Lung microvascular endothelial cell (primary cell): ENCODE measurements at places on chromosomes 5 and 9. TPM values are rescaled to one million over a fixed set of nuclear protein-coding genes. Genes with fewer than 3 reads are reported as not detected.

The PIP5K1B gene
- under 0.01 TPM in 1 of 2 replicates, not detected in the other for total RNA-seq

The HMMR gene
- total RNA-seq: 3.2 and 14.6 TPM in 2 replicates

The CDHR2 gene
- total RNA-seq: under 0.01 TPM in 1 of 2 replicates, not detected in the other

The ENTREP1 gene
- total RNA-seq: 3.3 and 11.1 TPM in 2 replicates

The CCL21 gene
- 0.44 and 1.4 TPM in 2 replicates for total RNA-seq

The NKD2 gene
- total RNA-seq: 0.22 and 0.79 TPM in 2 replicates

The STPG3 gene
- total RNA-seq: not detected in 2 replicates

The ERP44 gene
- 5.7 and 7.7 TPM in 2 replicates for total RNA-seq

The ADAMTS13 gene
- 0.44 and 0.60 TPM in 2 replicates for total RNA-seq

The SEC24A gene
- 10.9 and 15.1 TPM in 2 replicates for total RNA-seq

The SPATA31A3 gene
- not detected in 2 replicates for total RNA-seq

The STOML2 gene
- total RNA-seq: 153 and 167 TPM in 2 replicates

The TAS2R1 gene
- not detected in 2 replicates for total RNA-seq

- DNase-seq: no peak
These were observed 327.4 kb downstream of the SH3GL2 start for GRCh38 chr9:17906176-17906840.

DNA sequence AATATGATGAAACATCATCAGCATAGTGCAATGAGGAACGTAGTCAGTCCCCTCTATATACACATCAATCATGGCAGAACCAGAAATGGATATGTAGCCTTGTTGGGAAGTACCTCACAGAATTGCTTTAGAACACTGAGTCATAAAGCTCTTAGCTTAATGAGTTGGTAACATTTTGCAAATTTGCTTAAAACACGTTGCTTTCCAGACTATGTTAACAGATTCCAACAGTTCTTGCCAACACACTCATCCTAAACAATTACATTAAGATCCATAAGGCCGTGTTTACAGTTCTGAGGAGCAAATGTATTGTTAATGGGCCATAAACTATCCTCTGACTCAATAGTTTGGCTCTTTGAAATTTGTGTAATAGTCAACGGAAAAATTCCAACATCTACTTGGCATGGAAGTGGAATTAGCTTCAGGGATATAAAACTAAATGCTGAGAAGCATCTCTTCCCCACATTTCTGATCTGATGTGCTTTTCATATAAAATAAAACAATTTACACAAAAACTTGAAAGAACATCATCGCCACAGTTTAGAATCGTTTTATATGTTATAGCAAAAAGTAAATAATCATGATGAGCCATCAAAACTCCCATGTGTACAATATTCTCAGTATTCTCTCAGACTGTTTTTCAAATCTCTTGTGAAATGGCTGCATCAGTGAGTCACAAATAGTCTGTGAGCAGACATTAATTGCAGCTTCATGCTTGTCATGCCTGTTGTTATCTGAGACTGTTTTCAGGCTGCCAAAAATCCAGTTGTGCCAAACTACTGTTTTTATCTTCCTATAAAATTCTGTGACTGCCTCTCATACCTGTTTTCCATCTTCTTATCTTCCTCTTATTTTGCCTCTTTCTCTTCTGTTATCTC is 291.9 kb downstream of the COX7C start:
- no peak for DNase-seq

DNA sequence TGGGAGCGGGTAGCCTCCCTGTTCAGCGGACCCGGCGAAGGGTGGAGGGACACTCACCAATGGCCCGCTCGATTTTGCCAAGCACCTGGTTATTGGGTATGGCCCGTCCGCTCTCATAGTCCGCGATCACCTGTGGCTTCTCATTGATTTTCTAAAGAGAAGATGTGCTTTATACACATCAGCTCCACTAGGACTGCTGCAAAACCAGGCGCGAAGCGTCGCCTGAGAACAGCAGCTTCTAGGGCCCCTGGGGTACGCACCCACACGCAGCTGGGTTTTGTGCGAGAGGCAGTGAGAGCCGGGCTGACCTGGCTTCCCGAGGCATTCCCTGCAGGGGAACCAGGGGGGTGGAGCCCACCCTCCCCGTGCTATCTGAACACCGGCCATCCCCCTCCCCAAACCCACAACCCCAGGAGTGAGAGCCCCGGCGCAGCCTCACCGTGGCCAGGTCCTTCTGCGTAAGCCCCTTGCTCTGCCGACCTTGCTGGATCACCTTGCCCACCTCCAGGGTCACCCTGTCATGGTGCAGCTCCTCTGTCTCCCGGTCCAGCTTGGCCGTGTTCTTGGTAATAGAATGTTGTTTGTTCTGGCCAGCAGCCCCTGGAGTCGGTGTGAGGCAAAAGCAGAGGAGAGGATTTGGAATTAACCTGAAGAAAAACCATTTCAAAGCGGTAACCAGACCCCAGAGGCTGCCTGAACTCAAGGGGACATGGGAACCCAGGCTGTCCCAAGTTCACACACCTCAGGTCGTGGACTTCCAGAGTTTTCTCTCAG is 3.1 kb downstream of the EDF1 start:
- no peak for DNase-seq

DNA sequence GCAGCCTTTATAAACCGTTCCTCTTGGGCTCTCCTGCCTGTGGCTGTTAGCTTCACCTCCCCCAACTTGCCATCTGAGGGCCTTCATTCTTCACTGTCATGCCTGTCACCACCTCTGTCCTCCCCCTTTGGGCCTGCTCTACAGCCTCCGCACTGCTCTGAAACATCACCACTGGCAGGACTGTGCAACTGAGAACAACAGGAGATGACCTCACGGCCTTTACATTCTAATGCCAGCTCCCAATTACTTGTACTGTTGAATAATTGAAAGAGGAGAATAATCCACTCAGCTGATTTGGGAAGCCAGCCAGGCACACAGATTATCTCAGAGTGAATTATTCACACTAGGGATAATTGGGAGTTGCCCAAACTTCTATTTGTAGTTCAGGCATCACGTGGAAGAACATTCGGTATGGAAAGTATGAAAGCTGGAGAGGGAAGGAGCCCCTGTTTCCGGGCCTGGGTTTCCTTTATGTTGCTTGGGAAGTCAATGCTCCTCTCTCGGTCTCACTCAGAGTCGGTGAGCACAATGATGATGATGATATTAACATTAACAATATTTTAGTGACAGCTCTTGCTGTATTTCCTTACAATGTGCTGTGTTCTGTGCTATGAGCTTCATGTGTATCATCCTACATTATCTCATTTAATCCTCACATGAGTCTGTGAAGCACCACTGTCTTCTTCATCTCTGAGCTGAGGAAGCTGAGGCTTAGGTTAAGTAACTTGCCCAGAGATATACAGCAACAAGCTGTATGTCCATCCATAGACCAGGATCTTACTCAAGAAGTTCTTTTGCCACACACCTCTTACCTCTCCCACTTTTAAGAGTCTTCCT is 99.3 kb upstream of the LRRTM2 start:
- peak; percentile 94 for DNase-seq

GRCh38 chr5:178454821-178455479 is 135.2 kb downstream of the COL23A1 start:
- no peak for DNase-seq

DNA sequence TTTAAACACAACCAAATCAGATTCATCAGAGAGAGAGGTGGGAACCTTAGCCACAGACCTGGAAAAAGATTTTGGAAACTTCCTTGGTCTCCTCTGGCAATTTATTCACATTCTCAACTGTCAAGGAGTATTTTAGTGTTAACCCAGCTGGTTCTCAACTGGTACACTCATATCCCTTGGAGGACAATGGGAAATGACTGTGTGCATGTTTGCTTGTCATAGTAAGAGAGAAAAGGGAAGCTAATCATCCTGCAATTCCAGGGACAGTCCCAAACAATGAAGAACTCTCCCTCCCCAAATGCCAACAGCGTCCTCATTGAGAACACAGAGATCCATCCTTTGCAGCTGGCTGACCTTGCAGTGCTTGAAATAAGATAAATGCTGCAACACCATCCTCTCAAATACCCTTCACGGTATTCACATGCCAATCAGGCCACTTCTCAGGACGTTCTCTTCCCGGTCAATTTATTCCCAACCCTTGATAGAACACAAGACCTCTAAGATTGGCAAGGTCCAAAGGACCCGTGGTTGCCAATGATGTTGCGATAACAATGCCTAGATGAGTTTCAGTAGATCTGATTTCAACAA is 75.5 kb downstream of the EPB41L4B start:
- DNase-seq: no peak

- DNase-seq: no peak
These were observed 57.9 kb downstream of the DOCK8 start for GRCh38 chr9:272251-273213.

DNA sequence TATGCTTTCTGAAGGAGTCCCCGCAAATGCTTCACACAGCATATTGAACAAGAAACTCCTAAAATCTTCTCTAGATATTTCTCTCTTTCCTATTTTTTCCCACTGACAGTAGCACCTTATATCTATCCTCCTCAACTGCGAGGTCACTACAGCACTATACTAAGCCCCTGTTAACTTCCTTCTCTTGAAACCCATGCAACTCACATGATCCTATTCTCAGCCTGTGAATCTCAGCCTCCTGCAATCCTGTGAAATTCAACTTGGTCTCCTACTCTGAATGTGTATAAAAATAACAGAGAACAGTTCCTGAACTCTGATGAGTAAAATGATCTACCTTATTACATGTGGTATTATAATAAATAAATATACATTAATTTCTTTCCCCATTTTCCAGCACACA is 6.1 kb upstream of the PLGRKT start:
- DNase-seq: no peak

GRCh38 chr9:93182572-93182971 is 1.4 kb upstream of the WNK2 start:
- DNase-seq: no peak

GRCh38 chr5:97922776-97923175 is 739.7 kb upstream of the RIOK2 start:
- DNase-seq: no peak

DNA sequence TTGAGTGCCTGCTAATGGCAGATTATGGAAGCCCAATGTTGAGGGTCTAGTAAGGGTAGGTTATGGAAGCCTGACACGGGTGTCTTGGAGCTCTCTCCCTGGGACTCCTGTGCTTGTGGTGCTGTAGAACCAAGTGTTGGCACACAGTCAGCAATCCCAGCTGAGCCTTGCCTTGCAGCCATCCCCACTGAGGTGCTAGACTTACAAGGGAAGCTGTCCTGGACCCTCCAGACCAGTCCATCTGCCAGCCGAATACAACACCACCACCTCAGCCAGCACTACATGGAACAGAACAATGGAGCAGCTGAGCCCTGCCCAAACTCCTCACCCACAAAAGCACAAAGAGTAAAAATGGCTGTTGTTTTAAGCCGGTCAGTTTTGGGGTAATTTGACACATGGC is 90.5 kb upstream of the DNAH5 start:
- peak; percentile 13 for DNase-seq

- DNase-seq: no peak
These were observed 147.2 kb upstream of the EFNA5 start for GRCh38 chr5:107817951-107818350.

DNA sequence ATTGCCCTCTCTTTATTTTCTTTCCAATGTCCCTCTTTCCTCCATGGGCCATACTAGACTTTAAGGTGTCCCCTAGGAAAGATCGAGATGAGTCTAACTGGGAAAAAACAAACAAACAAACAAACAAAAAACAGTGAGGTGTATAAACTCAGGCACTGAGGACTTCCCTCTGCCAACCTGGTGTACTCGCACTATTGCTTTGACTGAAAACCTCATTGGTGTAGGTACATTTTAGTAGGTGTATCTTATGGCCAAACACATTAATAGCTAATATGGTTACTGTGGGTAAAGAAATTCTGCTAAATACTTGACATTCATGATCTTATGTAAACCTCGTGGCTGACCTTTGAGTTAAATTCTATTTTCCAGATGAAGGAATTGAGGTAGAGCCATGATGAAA is 74.3 kb downstream of the TNC start:
- no peak for DNase-seq

DNA sequence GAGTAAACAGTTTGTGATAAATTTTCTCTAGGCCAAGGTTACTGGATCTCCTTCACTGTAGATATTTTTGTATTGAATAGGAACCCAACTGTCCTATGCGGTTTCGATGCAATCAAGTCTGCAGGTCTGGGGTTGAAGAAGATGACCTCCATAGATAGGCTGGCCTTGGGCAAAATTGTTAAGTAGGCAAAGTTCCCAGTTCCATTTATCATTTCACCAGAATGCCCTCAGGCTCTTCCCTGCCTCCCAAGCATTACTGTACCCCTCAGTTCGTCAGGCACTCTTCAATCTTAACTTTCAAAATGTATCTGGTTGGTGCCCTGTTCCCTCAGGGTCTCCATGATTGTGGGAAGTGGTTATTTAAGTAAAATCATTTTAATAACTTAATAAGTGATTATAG is 1802.9 kb upstream of the WWC1 start:
- DNase-seq: no peak

DNA sequence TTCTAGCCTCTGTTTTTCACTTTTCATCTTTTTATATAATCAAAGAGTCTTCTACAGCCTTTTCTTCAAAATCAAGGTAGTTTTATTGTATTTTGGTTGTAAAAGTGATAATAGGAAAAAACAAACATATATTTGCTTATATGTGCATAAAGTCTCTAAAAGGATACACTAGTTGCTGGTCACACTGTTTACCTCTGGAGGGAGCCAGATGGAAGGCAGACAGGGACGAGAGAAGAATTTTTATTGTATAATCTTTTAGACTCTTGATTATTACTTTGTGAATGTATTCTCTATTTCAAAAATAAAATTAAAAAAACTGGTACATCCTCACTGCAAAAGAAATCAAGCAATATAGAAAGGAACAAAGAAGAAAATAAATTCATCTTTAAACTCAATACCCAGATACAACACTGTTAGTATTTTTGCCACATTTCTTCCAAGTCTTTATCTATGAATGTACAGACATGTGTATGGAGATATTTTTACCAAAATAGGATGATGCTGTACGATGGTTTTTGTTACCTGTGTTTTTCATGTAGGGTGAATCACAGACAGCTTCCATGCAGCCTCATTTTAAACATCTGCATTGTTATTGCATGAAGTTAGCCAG is 6.1 kb upstream of the RNF183 start:
- peak; percentile 61 for DNase-seq

GRCh38 chr5:141843156-141843927 is 34.9 kb downstream of the PCDH1 start:
- peak; percentile 57 for DNase-seq

DNA sequence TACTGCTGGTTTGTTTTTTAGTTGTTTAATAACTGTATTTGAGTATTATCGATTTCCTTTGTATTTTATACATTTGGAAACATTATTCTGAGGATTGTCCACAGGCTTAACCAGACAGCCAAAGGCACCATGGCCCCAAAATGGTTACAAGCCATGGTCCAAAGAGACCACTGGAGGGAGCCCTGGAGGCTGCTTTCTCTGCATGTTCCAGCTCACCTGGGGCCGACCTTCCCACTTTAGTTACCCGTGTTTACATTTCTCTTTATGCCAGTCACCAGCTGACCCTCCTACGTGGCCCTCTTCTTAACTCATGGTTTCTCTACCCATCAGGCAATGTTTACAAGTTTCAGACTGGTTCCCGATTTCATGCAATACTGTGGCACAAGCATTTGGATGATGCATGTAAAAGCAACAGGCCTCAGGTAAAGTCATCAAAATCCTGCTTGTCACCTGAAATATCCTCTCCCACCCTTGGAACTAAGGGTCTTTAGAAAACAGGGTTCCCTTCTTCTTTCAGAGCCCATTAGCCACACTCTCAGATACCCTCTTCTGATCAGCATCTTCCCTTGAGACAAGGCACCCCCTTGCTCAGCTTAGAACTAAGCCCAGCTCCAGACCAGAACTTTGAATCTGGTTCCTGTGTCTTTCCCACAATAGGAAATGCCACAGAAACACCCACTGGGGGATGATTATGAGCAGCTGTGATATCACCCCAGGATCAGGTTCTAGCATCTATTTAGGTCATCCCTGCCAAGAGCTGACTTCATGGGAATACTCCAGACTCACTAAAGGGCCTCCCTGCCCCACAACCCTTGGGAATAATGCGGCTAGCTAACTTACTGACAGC is 49.9 kb upstream of the GARNL3 start:
- peak; percentile 75 for DNase-seq
